Stimulated activated CD8-positive, alpha-beta memory T cell treated with anti-CD3 and anti-CD28 coated beads, Interleukin-15, amount 100 ng/mL, for 24 hours (primary cell): ENCODE measurements at places on chromosomes 6 and 20.

DNA sequence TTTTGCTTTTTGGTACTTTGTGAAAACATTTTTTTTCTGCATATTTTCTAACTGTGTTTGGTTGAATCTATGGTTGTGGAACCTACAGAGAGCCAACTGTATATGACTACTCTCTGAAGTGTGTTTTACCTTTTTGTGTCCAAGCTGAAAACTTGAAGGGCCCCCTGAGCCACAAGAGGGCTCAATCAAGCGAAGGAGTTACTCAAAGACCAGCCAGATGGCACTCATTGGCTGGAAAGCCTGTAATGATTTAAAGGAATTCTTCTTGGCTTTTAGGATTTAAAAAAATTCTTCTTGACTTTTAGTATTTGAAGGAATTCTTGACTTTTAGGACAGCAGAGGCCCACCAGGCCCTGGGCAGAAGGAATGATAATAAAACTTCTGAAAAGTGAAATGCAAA is 27.0 kb upstream of the ECI2 start:
- DNase-seq = no peak

DNA sequence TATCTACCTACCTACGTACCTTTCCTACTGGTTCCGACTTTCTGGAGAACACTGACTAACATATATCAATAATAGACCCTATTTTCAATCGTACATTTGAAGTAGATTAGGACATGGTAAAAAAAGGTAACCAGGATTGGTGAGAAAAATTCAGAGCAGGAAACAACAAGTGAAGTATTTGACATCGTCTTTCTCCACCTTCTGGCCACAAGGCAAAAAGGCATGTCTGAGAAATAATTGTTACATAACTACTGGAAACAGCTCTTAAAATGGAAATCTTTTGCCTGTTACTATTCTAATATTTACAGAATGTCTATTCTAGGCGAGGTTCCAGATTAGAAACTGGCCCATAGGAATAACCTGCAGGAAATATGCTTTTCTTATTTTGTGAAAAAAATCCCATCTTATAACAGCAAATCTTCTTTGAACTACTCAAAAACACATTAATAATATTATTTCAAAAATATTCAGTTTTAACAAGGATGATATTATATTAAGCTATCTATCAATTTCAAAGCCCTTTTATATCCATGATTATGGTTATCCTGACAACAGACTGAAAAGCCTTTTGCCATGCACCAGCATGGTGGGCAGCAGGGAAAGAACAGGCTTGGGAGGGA is 80.8 kb downstream of the RCAN2 start:
- DNase-seq = no peak

DNA sequence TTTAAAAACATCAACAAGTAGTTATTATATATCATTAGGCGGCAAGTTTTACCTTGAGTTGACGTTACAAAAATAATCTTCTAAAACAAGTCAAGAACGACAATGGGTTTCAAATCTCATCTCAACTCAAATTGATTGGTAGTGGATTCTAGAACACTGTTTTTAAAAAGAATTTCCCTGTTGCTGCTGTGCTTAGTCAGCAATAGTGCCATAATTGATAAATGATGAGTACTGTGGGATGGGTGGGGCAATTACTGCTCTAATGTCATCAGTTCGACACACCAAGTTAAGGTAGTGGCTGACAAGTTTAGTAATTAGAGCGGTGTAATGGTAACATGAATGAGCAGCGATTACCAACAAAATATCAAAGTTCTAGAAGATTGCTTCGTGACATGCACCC is 73.4 kb upstream of the HTR1B start:
- DNase-seq = no peak

- no peak for DNase-seq
These were observed 10.2 kb upstream of the MICAL1 start for GRCh38 chr6:109465772-109466171.

GRCh38 chr20:63212393-63212730 is 3.6 kb downstream of the YTHDF1 start:
- no peak for DNase-seq

- DNase-seq = no peak
These were observed 17.7 kb downstream of the AHCY start for GRCh38 chr20:34285450-34285849.

DNA sequence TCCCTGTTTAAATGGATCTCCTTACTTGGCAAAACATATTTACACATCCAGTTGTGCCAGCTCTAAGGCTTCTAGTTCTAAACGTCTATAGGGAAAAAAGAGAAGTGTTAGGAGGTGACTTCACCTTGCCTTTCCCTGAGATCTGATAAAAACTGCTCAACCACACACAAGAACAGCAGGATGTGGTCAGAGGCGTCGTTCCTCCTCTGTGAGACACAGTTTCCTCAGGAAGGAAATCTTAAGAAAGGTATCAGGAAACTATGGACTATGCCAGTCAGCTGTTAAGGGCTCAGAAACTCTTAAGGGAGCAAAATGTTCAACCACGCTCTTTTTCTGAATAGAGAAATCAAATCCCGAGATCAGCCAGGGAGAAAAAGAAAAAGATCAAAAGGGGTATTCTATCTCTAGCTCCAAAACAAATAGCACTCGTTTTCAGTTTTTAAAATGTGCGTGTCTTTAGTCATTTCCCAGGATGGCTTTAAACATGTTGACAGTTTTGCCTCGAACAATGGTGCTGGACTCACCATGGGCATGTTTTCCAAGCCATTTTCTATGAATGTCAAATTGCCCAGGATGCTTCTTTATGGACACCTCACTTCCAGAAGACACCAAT is 154.5 kb downstream of the HACE1 start:
- no peak for DNase-seq

DNA sequence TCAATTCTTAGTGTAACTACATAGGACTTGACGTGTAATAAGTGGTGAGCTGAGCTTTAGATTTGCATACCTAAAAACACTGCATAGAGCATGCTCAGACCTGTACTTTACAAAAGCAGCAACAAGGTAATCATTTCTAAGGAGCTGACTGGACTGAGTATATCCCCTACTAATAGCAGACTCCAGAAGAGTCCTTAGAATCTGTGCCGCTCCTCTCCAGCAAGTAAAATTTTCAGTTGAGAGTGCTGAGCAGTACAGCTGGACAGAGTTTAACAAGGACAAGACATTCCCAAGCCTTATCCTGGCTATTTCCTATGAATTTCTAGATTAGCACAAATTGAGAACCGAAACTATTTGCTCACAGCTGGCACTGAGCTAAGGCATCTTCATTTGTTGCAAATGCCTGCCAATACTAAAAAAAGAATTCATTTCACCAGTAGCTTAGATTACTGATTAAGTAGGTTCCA is 26.1 kb upstream of the KLHL31 start:
- DNase-seq = no peak

- DNase-seq = no peak
These were observed 64.8 kb downstream of the HCRTR2 start for GRCh38 chr6:55239099-55239498.

DNA sequence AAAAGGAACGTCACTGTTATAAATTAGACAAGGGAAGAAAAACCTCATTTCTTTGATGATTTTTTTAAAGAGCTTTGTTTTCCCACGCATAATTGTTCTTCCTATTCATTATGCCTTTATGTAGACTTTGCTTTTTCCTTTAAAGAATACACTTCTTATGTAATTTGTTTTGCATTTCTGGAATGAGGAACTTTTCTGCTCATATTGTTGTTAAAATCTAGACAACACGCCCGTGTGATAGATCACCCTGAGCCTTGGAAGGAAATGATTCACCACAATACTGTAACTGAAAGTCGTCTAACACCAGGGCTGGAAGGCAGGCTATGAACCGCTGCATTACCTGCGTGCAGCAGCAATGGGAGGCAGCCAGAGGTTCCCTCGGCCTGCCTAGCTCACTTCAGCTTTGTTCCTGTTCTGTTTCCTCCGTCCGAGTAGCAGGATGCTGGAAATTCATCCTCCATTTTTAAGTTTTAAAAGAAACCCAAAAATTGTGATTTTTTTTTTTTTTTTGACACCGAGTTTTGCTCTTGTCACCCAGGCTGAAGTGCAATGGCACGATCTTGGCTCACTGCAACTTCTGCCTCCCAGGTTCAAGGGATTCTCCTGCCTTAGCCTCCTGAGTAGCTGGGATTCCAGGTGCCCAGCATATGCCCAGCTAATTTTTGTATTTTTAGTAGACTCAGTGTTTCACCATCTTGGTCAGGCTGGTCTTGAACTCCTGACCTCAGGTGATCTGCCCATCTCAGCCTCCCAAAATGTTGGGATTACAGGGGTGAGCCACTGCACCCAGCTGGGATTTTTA is 49.6 kb upstream of the ZNF217 start:
- DNase-seq = no peak

DNA sequence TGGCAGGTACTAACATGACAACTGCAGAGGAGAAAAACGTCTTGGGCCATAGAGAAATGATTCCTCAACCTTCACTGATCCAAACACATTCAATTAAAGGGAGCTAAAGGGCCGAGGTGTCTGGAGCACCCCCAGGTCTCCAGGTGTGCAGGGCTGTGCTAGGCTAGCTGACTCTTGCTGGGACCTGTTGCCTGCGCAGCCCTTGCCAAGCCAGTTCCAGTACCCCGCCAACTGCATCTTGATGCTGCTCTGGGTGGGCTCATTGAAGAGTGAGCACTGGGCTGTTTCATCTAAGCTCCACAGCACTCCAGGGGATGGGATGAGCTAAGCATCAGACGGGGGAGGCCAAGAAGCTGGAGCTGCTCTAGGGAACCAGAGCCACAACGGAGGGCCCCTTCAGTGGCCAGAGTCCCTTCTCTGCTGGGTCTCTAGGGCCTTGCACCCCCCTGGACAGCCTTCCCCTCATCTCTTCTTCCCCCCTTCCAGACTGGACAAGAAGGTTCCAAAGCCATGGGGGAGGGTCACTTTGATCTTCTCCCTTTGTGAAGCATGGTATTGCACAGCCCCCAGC is 15.9 kb downstream of the LEMD2 start:
- no peak for DNase-seq

GRCh38 chr6:156167016-156167624 is 610.1 kb upstream of the ARID1B start:
- DNase-seq = no peak

- DNase-seq = no peak
These were observed 1.2 kb upstream of the TOX2 start for GRCh38 chr20:43913291-43914025.

GRCh38 chr20:46089167-46089416 is 670 bp downstream of the NCOA5 start:
- no peak for DNase-seq

GRCh38 chr6:135851442-135852271 is at the start of gene PDE7B:
Gene PDE7B, plus strand, starts transcription at chr6:135851701.
- no peak for DNase-seq

- no peak for DNase-seq
These were observed 58.4 kb downstream of the TRIM38 start for GRCh38 chr6:26021001-26021349.

GRCh38 chr20:35497780-35498189 is 31.7 kb downstream of the C20orf173 start:
- no peak for DNase-seq

DNA sequence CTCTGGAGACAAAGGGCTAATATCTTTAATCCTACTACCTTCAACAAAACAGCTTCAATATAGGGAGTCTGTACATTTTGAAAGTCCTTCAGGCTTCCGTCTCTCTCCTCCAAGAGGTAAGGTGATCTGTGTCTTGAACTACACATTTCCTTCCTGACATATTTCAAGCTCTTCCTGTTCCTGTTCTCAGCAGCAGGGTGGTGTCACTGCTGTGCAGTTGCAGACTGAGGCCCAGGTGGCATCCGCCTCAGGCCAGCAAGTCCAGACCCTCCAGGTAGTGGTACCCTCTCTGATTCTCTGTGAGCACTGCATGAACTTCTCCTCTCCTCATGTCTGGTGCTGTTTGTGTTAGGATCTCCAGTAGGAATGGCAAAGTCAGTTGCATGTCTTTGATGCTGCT is 7.8 kb downstream of the NFYA start:
- no peak for DNase-seq

DNA sequence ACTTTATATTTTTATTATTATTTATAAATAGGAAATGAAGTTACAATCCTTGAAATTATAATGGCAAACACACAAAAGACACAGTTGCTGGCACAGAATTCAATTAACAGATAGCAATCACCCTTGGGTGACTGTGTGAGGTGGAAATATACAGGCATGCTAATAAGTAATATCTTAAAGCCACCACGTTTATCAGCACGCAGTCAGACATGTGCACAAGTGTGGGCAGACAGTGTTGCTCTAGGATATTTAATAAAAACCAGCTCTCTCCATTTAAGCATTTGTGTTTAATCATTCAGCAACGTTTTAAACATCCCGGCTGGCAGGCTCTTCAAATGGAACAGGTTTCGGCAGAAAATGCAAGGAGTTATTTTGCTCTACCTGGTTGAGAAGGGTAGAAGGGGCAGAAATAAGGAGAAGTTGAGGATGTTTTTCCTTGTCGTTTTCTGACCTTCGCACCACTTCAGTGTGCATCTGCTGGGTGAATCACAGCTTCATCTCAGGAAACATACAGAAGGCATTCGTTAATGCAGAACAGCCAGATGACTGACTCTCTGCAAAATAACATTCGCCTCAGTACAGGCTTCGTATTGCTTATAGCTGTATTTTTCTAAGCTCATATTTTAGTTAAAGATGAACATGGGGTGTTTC is 585.1 kb downstream of the QKI start:
- DNase-seq = no peak

- DNase-seq = no peak
These were observed 140.4 kb upstream of the CITED2 start for GRCh38 chr6:139514819-139515218.

DNA sequence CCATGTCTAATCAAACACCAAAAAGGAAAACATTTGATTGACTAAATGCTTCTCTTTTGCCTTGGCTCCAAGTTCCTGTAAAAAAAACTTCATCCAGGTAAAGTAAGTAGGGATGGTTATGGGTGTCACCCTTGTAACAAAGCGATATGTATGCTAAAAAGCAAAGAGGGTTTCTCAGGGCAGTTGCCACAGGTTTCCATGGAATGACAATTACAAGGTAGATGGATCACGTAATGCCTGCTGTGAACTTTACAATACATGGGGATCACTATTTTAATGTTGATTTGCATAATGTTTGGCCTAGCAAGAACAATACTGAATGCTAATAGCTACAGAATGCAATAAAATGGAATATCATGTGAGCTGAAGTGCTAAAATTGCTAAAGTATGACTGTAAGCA is 2.9 kb upstream of the BMP2 start:
- DNase-seq = no peak

- no peak for DNase-seq
These were observed 292.1 kb downstream of the SOX4 start for GRCh38 chr6:21885532-21886114.

DNA sequence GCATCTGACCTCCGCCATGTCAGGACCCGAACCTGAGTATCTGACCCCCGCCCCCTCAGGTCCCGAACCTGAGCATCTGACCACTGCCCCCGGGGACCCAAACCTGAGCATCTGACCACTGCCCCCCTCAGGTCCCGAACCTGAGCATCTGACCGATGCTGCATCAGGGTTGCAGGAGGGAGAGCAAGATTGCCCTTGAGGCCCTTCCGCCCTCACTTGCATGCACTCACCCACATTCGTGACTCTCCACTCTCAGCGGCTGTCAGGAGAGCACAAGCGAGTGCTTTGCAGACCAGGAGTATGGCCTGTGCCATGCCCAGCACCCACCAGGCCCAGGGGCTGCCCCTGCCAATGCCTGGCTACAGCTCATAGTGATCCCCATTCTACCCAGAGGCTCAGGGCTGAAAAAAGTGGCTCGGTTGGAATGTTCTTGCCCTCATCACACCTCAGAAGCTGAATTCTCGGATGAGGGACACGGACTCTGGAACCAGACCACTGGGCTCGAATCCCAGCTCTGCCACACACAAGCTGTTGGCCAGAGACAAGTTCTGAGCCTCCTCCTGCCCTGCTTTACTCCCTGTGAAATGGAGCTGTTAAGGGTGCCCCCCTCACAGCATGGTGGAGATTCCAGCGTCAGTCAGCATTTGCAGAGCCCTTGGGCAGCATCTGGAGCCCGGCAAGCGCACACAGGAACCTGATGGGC is 82.1 kb downstream of the DLL1 start:
- DNase-seq = no peak
